Adrenal gland (tissue), 19 donors: ENCODE measurements at places on chromosomes 2 and 18. TPM values are rescaled to one million over a fixed set of nuclear protein-coding genes. Genes with fewer than 3 reads are reported as not detected.

The IL1RN gene
- total RNA-seq, result 0.97 TPM

The SH3BP4 gene
- 17.9 TPM for total RNA-seq

The PLCD4 gene
- 1.2 TPM for total RNA-seq

The NAGK gene
- total RNA-seq, result 72.8 TPM

The FOXI3 gene
- total RNA-seq, result not detected

The ADAM23 gene
- total RNA-seq, result 33.9 TPM

The REG1B gene
- not detected for total RNA-seq

The LINC00305 gene
- total RNA-seq, result not detected

The MATN3 gene
- 1.0 TPM for total RNA-seq

The CRYBA2 gene
- total RNA-seq, result 2.1 TPM

The HOXD13 gene
- total RNA-seq, result not detected

The SNORC gene
- 0.78 TPM for total RNA-seq

The ASXL2 gene
- total RNA-seq, result 25.5 TPM

The MAL gene
- not detected for total RNA-seq

The MOGAT1 gene
- not detected for total RNA-seq

The CACNB4 gene
- 1.8 TPM for total RNA-seq

The PFN4 gene
- total RNA-seq, result 1.6 TPM

The ALKAL2 gene
- total RNA-seq, result 147 TPM

The SMAD2 gene
- total RNA-seq, result 138 TPM

The NPPC gene
- 0.74 TPM for total RNA-seq

The KCNF1 gene
- 0.11 TPM for total RNA-seq

The TTC31 gene
- total RNA-seq, result 20.1 TPM
